ENCODE measurements at places on chromosomes 7 and 10.

DNA sequence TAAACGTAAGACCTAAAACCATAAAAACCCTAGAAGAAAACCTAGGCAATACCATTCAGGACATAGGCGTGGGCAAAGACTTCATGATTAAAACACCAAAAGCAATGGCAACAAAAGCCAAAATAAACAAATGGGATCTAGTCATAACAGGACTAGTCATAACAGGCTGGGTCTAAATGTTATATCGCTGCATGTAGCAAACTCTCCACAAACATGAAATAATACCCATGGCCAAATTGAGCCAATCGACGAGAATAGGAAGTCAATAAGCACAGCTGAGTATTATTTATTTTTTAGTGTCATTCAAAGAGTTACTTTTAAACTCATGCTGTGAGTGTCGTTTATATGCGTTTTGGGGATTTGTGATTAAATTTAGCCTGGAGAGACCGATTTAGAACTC is 225.1 kb downstream of the TFEC start:
- DNase-seq, result no peak

- no peak for DNase-seq
Measured at GRCh38 chr7:130140551-130141160, 64.5 kb downstream of the TMEM209 start.

DNA sequence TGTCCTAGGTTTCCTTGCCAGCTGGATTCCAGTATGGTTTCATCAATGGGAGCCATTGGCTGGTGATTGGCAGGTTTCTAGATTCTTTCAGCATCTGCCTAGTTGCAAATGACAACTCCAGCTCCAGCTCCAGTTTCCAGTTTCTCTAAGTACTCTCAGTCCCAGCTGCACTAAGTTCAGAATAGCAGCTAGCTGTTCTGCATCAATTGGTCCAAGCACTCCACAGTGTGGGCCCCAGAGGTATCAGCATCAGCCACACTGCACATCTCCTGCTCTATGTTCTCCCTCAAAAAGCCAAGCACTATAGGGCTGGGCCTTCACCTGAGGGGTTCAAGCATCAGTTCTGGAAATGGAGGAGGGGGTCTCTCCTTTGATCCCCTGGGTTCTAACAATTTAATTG is 143.4 kb downstream of the VPS50 start:
- DNase-seq, result no peak

- DNase-seq, result no peak
Measured at GRCh38 chr7:121480566-121481335, 84.6 kb upstream of the FAM3C start.

GRCh38 chr7:33950047-33950714 is 44.8 kb downstream of the BMPER start:
- no peak for DNase-seq

DNA sequence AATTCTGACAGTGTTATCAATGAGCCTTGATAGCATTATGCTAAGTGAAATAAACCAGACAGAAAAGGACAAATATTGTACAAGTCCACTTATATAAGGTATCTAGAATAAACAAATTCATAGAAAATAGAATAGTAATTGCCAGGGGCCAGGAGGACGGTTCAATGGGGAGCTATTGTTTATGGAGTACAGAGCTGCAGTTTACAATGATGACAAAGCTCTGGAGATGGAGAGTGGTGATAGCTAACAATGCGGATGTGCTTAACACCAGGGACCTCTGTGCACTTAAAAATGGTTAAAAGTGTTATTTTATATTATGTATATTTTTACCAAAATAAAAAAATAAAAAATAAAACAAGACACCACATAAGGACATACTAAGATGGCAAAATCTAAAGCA is 46.1 kb upstream of the ZNF33B start:
- DNase-seq, result no peak

GRCh38 chr7:117133125-117133524 is 179.8 kb downstream of the ST7 start:
- DNase-seq, result no peak

- no peak for DNase-seq
Measured at GRCh38 chr7:37508118-37508517, 59.5 kb upstream of the ELMO1 start.

- no peak for DNase-seq
Measured at GRCh38 chr7:114295522-114295921, 119.1 kb upstream of the FOXP2 start.

DNA sequence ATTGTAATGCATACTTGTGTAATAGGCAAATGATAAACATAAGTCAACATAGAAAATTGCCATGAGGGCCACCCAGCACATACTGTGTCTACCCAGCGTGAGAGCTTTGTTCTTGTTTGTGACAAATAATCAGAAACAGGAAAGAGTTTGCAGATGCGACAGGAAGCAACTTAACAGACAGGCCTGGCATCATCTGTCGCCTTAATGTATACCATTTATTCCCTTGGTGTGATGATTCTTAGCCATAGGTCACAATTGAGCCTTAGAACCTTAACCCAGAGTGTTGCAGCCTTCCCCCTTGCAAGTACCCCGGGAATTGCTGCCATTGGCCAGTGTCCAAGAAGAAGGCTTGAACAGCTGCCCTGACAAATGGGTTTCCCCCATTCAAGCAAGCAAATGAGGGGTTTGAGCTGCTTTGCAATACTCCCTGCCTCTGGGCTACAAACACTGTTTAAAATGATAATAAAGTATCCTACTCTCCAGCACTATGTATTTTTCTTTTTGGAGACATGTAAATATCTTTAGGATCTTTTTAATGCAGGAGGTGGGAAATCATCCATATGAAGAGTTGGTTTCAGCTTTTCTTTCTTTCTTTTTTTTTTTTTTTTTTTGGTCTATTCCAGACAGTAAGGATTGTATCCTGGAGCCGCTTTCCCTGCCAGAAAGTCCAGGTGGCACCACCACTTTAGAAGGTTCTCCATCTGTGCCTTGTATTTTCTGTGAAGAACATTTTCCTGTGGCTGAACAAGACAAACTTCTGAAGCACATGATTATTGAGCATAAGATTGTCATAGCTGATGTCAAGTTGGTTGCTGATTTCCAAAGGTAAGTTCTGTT is 80.0 kb downstream of the ZNF277 start:
- DNase-seq, result no peak

DNA sequence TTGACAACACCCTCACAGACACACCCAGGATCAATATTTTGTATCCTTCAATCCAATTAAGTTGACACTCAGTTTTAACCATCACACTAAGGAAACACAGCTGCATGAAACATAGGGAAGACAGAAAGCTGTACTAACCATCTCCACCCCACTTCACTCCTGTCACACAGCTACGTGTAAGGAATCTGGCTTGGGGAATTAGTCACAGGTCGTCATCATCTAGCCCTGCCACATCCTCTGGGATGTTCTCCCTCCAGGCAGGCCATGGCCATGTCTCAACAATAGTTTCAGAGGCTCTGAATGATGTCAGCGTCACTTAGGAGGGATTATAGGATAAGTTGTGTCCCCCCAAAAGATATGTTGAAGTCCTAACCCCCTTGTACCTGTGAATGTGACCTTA is 10.8 kb upstream of the SEMA3C start:
- DNase-seq, result no peak

DNA sequence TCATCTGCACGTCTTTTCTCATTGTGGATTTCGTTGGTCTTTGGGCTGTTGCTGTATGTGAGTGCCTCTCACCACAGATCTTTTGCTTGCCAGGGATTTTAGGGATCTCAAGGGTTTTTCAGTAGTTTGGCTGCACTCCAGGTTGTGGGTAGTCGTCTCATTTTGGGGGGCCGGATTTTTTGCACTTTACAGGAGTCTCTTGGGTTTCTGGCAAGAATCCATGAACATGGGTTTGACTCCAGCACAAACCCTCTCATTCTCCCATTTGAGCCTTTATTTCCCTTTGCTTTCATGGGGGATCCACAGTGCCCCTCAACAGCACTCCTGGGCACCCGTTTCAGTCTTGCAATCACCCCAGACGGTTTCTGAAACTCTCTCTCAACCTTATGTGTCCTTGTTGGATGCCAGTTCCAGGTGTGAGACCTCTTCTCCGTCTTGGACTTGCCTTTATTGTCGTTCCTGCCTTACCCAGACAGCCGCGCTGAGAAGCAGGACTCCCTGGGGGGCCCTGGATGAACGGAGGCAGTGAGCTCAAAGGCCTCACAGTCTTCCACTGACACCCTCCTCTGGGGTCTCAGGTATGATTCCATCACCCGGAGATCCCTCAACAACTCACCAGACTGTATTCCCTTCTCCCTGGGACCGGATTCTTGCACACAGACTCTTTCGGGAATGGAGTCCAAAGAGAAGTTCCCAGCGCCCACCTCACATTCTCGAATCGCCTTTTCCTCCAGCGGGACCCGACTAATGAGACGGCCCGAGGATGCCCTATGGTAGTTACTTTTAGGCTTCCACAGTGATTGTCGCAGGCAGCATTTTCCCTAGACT is 18.8 kb upstream of the ZNF273 start:
- DNase-seq, result no peak

DNA sequence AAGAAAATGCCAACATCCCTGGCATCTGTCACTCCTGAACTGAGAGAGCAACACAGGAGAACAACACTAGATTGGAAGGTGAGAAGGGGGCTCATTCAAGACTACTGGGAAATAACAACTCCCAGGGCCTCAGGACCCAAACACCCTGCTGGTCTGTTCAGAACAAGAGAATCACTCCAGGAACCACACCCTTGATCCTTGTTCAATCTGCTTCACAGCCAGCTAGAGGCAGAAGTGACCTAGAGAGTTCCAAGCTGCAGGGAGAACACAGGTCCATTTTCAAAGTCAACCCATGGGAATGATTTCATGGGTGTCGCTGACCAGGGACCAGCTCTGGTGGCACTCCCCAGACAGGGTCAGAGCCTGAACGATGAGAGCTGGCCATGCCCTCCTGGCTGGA is 42.3 kb downstream of the LRRC20 start:
- DNase-seq, result no peak

GRCh38 chr7:99579956-99580777 is 17.9 kb upstream of the TMEM225B start:
- DNase-seq, result no peak

DNA sequence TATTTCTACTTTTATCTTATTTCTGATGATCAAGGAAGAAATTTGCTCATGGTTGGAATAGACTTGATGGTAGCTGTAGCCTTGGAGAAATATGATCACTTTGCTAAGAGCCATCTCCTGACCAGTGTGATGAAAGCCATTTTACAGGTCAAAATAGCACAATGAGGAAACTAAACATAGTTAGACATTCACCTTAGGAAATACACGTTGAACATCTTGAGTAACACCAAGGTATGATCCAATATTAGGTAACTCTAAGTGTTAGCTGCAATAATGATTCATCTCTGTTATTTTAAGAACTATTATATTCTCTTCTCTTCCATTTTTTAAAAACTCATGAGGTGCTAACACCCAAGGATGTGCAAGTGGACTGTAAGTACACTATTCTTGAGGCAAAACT is 328.0 kb downstream of the PLXDC2 start:
- DNase-seq, result no peak

- DNase-seq, result no peak
Measured at GRCh38 chr7:22895140-22895827, 72.6 kb upstream of the TOMM7 start.

DNA sequence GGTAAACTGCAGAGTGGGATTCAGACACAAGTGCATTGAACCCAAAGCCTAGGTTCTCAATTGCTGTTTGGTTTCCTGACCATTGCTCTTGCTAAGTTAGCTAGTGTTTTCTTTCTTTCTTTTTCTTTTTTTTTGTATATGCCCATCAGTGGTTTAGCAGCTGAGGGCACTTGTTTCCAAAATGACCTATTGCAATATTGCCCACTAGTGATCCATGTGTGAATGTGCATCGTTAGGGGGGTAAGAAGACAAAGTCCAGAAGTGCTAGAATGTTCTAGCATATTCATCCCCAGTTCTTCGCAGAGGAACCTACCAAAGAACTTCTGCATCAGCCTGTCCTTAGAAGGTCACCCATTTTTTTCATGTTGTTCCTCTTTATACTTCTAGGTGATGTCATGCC is 252.8 kb upstream of the GPR26 start:
- DNase-seq, result no peak

GRCh38 chr7:139118234-139118804 is 8.8 kb upstream of the ZC3HAV1 start:
- DNase-seq, result no peak

- DNase-seq, result no peak
Measured at GRCh38 chr7:150356265-150356897, 12.2 kb upstream of the REPIN1 start.

- no peak for DNase-seq
Measured at GRCh38 chr7:27200761-27201579, 1.1 kb upstream of the HOXA13 start.

- DNase-seq, result no peak
Measured at GRCh38 chr7:137434530-137434929, 91.0 kb upstream of the PTN start.

DNA sequence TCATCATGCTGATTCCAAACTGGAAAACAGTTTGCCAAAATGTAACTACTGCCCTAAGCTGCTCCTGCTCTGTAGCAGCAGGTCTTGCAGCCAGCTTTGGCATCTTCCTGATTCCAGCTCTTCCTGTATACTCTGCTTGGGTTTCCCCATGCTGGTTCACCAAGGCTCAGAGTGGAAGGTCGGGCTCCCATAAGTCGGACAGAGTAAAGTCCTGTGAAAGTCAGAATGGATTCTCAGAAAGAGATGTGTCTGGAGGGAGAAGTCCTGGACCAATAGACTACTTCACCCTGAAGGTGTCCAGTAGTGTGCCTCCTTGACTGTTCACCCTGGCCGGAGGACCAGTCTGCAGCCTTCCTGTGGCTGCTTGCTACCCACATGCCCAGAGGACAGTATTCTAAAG is 93.8 kb downstream of the STRA8 start:
- no peak for DNase-seq

- DNase-seq, result no peak
Measured at GRCh38 chr10:2196272-2196671, 458.9 kb upstream of the ADARB2 start.

GRCh38 chr7:98252425-98253054 is 508 bp upstream of the TECPR1 start:
- no peak for DNase-seq

DNA sequence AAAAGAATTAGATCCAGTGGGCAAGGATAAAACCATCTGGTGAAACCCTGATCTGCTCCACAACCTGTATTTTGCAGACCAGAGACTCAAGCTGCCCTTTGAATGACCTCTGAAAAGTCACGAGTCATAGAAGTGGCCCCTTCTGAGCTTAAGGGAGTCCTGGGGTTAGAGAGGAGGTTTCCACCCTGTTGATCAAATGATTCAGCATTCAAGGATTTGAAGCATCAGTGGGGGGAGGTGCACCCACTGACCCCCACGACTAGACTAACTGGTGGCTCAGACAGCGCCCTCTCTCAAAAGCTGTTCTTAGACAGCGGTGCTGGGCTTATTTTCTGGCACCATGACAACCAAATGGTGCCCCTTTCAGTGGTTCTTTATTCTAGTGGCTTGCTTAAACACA is 44.3 kb downstream of the PLCE1 start:
- DNase-seq, result no peak

DNA sequence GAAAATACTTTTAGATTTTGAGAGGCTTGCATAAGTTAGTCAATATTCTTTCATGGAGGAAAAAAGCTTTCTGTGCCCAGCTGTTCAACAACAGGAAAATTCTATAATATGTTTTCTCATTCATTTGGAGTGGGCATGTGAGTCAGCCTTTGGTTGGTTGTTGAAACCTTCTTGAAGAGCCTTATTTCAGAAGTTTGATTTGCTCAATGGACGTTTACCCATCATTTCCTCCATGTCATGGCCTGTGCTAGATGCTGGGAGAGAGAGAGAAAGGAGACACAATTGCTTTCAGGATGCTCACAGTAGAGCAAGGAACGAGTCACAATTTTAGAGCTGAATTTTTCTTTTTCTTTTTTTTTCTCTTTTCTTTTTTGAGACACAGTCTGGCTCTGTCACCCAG is 181.7 kb downstream of the PRKCQ start:
- DNase-seq, result no peak

- DNase-seq, result no peak
Measured at GRCh38 chr7:159078911-159079270, 65.8 kb downstream of the VIPR2 start.
